ENCODE measurements at places on chromosomes 3 and 15. TPM values are rescaled to one million over a fixed set of nuclear protein-coding genes. Genes with fewer than 3 reads are reported as not detected.

GRCh38 chr3:17190353-17191078, 305.8 kb downstream of the PLCL2 start:
- no peaks in the 10 kb centered on the region for H3K27me3 ChIP-seq
- peaks cover 3% of the 10 kb centered on the region for H3K4me1 ChIP-seq
- H3K36me3 ChIP-seq = no peaks in the 10 kb centered on the region
- H3K4me3 ChIP-seq = no peak overlapping the region
- no peak for DNase-seq

LINGO1 gene
- total RNA-seq = not detected

CHRNA5 gene
- total RNA-seq = 1.4 TPM

GRCh38 chr15:43547539-43547938, 30.1 kb downstream of the MAP1A start:
- no peak for DNase-seq
- H3K36me3 ChIP-seq = no peaks in the 10 kb centered on the region
- no peak overlapping the region for H3K4me3 ChIP-seq
- no peak overlapping the region for H3K27ac ChIP-seq
- peaks cover 1% of the 10 kb centered on the region for H3K4me1 ChIP-seq

RTP3 gene
- not detected for total RNA-seq

Data from IMR-90 (cell line).